ENCODE measurements at places on chromosomes 5 and 9.
A peak's percentile ranks its signal among the peaks of the same experiment; 100 is the strongest.

DNA sequence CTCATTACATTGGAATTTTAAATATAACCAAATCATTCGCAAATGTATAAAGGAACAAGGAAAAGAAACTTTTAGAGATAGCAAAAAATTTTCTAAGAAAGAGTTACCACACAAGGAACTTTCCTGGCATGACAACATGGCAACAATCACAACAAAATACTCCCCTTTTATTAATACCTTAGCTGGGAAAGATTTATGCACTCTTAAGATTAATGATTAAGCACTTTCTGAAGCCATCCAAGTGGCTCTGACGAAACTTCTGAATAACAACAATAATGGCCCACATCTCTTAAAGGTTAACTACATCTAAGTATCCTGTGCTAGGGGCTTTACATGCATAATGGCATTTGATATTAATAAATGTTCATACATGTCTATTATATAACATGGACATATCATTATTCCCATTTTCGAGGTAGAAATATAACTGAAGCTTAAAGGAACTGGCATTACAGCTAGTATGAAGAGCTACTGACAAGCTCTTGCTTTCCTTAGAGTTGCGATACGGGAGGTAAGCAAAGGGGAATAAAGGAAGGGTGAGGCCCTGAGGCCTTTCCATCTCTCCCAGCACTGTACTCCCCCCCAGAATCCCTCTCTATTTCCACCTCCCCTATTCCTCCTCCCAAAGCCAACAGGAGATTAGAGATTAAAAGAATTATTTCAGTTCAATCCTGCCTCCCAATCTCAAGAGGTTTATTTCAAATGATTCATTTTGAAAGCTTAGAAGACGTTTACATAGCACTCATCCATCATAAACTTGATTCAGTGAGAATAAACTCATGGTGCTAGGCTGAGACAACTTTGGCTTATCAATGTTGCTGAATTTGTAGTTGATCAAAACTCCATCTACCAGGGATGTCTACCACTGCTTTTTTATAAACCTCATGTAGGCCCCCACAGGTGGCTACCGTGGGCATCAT is 9.6 kb downstream of the MTMR12 start:
- DNase-seq: no peak

- no peak for DNase-seq
Measured at GRCh38 chr5:108747774-108748400, at the start of gene FER. FER (plus strand) TSS chr5:108747897; CDS start chr5:108798183, 50,286 bp downstream.

GRCh38 chr5:17912794-17913193 is 278.5 kb downstream of the TAF11L14 start:
- no peak for DNase-seq

GRCh38 chr9:123434619-123435240 is 78.7 kb downstream of the CRB2 start:
- peak; percentile 7 for DNase-seq

DNA sequence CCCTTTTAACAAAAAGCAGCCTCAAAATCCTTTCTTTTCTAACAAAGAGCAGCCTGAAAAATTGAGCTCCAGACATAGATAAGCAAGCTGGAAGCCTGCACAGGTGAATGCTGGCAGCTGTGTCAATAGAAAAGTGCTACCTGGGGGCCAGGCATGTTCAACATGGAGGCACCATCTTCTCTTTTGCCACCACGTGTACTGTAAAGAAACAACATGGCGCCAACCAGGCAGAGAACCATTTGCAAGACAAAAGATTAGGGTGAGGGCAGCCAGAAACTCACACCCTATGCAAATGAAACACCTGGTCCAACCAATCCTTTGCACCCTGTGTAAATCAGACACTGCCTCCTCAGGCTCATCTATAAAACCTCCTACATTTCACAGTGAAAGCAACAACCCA is 96.0 kb downstream of the ACTL7B start:
- DNase-seq: no peak

DNA sequence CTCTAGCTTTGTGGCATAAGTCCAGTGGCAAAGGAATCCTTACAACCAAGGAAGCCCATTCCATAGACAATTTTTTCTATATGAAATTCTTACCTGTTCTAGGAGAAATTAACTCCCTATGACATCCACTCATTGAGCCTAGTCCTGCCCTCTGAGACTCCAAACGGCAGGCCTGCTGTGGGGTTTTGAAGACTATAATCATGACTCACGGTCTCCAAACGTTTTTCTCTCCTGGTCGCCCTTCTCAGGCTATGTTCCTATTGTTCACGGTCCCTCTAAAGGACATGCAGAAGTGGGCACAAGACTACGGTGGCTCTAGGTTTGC is 611 bp downstream of the EXOSC3 start:
- DNase-seq: no peak

GRCh38 chr5:94326586-94326985 is 291.8 kb downstream of the KIAA0825 start:
- DNase-seq: no peak
